Trophoblast cell (in vitro differentiated cells and primary cell): ENCODE measurements at places on chromosomes 6 and 20.

DNA sequence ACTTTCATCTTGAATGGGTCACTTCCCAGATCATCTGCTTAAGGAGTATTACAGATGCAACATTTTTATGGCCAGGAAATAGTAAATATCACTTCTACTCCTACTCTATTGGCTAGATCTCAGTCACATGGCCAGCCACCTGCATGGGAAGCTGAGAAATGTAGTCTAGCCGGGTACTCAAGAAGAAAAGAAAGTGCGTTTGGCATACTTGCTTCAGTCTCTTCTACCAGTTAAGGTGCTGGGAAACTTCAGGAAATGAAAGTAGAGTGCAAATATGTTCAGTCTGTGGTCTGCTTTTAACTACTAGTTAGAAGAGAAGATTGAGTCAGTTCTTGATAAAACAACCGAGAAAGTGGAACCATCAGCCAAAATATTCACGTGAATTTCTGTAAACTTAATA is 129.2 kb downstream of the PDSS2 start:
- no peaks in the 10 kb centered on the region for H3K4me1 ChIP-seq
- H3K4me3 ChIP-seq: no peak overlapping the region
- H3K36me3 ChIP-seq: no peaks in the 10 kb centered on the region
- H3K27ac ChIP-seq: no peak overlapping the region
- H3K27me3 ChIP-seq: no peaks in the 10 kb centered on the region

DNA sequence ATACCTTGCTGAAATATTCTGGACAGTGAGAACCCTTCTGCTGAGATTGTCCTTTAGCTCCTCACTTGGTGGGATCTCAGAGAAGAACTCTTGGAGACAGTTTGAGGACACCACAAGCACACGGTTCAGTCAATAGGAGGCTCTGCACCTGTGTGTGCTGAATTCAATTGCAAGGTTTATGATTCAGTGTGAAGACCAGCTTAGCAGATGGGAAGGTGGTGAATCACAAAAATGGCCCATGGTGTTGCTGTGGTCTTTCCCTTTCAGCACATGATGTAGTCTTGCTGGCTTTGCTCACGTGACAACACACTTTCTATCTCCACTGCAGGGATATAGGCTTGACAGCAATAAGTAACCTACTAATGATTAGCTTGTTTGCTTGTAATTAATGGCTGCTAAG is 270.3 kb downstream of the SLC24A3 start:
- H3K4me3 ChIP-seq: no peak overlapping the region
- no peaks in the 10 kb centered on the region for H3K36me3 ChIP-seq
- no peaks in the 10 kb centered on the region for H3K27me3 ChIP-seq
- DNase-seq: no peak

DNA sequence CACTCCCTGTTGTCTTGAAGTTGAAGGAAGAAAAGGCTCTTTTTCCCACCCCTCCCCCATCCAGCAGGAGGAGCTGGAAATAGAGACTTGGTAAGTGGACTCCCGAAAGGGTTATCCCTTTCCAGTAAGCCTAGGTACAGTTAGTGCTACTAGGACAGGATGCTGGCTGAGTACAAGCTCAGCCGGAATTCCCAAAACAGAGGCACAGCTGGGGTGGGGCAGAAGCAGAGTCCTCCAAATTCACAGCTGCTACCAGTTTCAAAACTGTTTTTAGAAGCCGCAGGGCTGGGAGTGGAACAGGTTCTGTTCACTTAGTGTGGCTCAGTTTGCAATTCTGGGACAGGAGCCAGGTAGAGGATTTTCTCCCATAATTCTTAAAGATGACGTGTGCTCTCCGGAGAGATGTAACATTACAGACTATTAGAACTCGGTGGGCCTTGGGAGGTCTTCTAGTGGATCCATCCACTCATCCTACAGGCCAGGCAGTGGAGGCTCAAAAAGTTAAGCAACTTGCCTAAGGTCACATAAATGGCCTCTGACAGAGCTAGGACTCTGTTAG is 19.0 kb upstream of the UTRN start:
- peak overlapping the region; percentile 37 for H3K27ac ChIP-seq
- no peaks in the 10 kb centered on the region for H3K27me3 ChIP-seq
- H3K4me3 ChIP-seq: no peak overlapping the region
- H3K36me3 ChIP-seq: no peaks in the 10 kb centered on the region

DNA sequence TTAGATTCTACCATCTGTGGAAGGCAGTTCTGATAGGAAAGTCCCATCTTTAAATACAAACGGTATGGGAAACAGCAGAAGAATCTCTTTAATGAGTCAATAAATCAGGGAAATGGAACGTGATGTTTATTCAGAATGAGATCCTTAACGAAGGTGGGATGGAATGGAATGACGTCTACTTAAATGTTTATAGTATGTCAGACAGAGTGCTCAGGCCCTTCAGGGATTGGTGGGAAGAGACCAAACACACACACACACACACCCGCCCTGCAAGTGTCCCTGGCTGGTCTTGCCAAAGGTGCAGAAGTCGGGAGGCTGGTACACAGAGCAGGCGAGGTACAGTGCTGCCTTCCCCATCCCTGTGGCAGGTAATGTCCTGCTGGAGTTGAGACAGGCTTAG is 164.0 kb downstream of the FARS2 start:
- no peak overlapping the region for H3K27ac ChIP-seq
- H3K27me3 ChIP-seq: no peaks in the 10 kb centered on the region
- H3K36me3 ChIP-seq: no peaks in the 10 kb centered on the region

GRCh38 chr6:134821928-134822864 is 127.7 kb downstream of the ALDH8A1 start:
- H3K4me3 ChIP-seq: no peak overlapping the region
- H3K36me3 ChIP-seq: no peaks in the 10 kb centered on the region
- no peaks in the 10 kb centered on the region for H3K27me3 ChIP-seq
- no peaks in the 10 kb centered on the region for H3K4me1 ChIP-seq
- no peak overlapping the region for H3K27ac ChIP-seq

GRCh38 chr20:44215125-44215524 is 4.6 kb upstream of the OSER1 start:
- no peak overlapping the region for H3K4me3 ChIP-seq
- H3K4me1 ChIP-seq: peaks cover 3% of the 10 kb centered on the region
- no peaks in the 10 kb centered on the region for H3K27me3 ChIP-seq

DNA sequence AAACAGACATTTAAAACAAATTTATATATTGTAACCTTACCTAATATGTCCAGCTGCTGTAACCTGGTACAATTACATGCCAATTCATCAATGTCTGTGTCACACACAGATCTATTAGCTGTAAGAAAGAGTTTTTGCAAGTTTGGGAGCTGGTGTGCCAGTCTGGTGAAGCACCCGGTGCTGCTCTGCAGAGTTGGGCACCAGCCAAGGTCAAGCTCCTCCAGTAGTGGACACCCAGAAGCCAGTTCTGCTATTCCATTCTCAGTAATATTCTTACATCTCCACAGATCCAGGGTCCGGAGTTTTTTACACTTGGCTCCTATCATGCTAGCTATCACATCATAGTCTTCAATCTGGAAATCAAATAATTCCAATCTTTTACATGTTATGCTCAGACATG is 41.0 kb downstream of the POU3F2 start:
- DNase-seq: no peak
- no peak overlapping the region for H3K4me3 ChIP-seq
- no peaks in the 10 kb centered on the region for H3K4me1 ChIP-seq

DNA sequence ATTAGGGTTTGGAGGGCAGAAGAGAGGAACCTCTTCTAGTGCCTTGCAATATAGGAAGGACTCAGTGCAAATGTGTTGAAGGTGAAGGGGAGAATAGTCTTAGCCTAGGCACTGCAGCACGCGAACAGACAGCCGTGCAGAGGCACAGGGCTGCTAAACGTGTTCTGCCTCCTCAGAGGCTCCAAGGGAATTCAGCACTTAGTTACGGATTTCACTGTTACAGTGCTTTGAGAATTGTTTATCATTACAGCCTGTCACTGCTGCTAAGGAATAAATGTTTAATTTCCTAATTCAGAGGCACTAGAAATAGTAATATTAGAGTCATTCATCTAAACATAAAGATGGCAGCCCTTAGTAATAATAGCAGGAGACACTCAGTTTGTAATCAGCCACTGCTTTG is 116.4 kb upstream of the SLC22A16 start:
- H3K27ac ChIP-seq: no peak overlapping the region
- no peak overlapping the region for H3K4me3 ChIP-seq
- no peaks in the 10 kb centered on the region for H3K27me3 ChIP-seq
- no peaks in the 10 kb centered on the region for H3K36me3 ChIP-seq
- no peaks in the 10 kb centered on the region for H3K4me1 ChIP-seq
- DNase-seq: no peak

- no peaks in the 10 kb centered on the region for H3K27me3 ChIP-seq
- no peaks in the 10 kb centered on the region for H3K4me1 ChIP-seq
- H3K4me3 ChIP-seq: no peak overlapping the region
- no peak for DNase-seq
- H3K27ac ChIP-seq: no peak overlapping the region
These were observed 8.6 kb downstream of the GABRR1 start for GRCh38 chr6:89208551-89208950.

DNA sequence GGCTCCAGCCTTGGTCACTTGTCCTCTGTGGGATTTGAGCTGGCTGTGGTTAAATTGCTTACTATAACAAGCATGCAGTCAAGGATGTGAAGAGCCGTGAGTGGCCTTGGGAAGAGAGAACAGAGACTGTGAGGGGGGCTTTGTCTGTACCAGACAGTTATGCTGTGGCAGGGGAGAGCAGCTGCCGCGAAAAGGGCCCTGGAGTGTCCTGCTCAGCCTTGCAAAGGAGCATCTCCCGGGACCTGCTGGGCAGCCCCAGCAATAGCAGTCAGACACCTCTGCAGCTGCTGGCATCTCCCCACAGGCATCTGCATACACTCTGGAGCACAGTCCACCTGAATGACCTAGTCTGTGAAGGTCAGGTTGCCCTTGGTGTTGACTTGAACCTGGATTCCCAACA is 6.3 kb downstream of the EBF4 start:
- H3K27me3 ChIP-seq: peaks cover 23% of the 10 kb centered on the region
- H3K27ac ChIP-seq: no peak overlapping the region
- DNase-seq: no peak
- peaks cover 3% of the 10 kb centered on the region for H3K4me1 ChIP-seq
- no peaks in the 10 kb centered on the region for H3K36me3 ChIP-seq
- H3K4me3 ChIP-seq: no peak overlapping the region

DNA sequence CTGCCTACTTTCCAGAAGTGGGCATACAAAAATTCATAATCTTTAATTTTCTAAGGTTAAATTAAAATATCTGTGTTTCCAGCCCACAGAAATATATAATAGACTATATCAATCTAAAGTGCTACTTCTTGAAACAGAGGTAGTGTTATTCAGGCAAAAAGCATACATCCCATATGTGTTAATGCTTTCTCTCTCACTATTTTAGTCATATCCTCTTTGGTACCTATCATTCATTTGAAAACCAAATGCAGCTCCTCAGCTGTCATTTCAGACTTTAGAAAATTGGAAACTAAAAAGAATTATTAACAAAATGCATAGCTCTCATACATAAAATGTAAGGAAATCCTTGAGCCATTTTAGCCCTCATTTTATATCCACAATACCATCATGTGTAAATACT is 925 bp downstream of the FHL5 start:
- no peaks in the 10 kb centered on the region for H3K27me3 ChIP-seq
- H3K36me3 ChIP-seq: no peaks in the 10 kb centered on the region
- no peak overlapping the region for H3K4me3 ChIP-seq
- no peaks in the 10 kb centered on the region for H3K4me1 ChIP-seq
- no peak for DNase-seq
- no peak overlapping the region for H3K27ac ChIP-seq

- H3K27me3 ChIP-seq: peaks cover 2% of the 10 kb centered on the region
- no peaks in the 10 kb centered on the region for H3K36me3 ChIP-seq
- no peak overlapping the region for H3K4me3 ChIP-seq
- H3K4me1 ChIP-seq: peaks cover 18% of the 10 kb centered on the region
- H3K27ac ChIP-seq: no peak overlapping the region
- no peak for DNase-seq
These were observed 61.2 kb downstream of the VEGFA start for GRCh38 chr6:43831191-43831590.

GRCh38 chr6:33794910-33795623 is 6.1 kb upstream of the LEMD2 start:
- no peaks in the 10 kb centered on the region for H3K27me3 ChIP-seq
- peaks cover 4% of the 10 kb centered on the region for H3K4me1 ChIP-seq
- H3K27ac ChIP-seq: no peak overlapping the region
- H3K36me3 ChIP-seq: no peaks in the 10 kb centered on the region
- peak; percentile 88 for DNase-seq

DNA sequence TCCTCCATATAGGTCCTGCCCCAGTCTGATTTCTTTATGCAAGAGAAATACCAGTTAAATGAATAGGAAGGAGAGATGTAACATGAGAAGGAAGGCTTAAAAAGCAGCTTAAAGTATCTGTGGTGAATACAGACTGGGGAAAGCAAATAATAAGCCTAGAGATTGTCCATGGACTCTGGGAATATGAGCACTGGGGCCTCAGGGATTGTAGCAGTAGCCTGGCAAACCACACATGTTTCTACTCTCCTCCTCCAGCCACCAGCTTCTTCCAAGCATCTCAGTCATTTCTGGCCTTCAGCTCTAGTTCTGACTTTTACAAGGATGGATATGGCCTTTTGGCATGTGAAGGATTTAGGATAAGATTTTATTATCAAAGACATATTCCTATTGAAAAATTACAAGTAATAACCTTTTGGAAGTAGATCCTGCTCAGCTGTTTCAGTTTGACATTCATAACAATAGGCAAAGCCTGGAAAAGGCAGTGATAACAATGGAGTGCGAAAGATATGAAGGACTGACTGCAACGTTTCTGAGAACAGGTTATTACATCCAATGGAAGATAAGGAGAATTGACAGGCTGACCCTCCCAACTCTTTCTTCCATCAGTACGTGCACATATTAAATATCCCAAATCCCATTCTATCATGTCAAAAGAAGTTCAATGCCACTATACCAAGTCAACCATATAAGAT is 41.6 kb downstream of the CYP39A1 start:
- no peak overlapping the region for H3K27ac ChIP-seq
- no peaks in the 10 kb centered on the region for H3K27me3 ChIP-seq
- H3K36me3 ChIP-seq: no peaks in the 10 kb centered on the region
- no peak for DNase-seq

- H3K36me3 ChIP-seq: no peaks in the 10 kb centered on the region
- no peaks in the 10 kb centered on the region for H3K27me3 ChIP-seq
- H3K4me3 ChIP-seq: no peak overlapping the region
- DNase-seq: no peak
- peaks cover 10% of the 10 kb centered on the region for H3K4me1 ChIP-seq
- H3K27ac ChIP-seq: no peak overlapping the region
These were observed 61.9 kb upstream of the BTN3A2 start for GRCh38 chr6:26302941-26303559.

GRCh38 chr6:131293472-131293911 is 158.2 kb downstream of the AKAP7 start:
- H3K27me3 ChIP-seq: no peaks in the 10 kb centered on the region
- DNase-seq: no peak
- H3K36me3 ChIP-seq: no peaks in the 10 kb centered on the region
- no peak overlapping the region for H3K27ac ChIP-seq
- H3K4me1 ChIP-seq: peaks cover 14% of the 10 kb centered on the region
